ENCODE measurements at places on chromosomes 3 and 15.

DNA sequence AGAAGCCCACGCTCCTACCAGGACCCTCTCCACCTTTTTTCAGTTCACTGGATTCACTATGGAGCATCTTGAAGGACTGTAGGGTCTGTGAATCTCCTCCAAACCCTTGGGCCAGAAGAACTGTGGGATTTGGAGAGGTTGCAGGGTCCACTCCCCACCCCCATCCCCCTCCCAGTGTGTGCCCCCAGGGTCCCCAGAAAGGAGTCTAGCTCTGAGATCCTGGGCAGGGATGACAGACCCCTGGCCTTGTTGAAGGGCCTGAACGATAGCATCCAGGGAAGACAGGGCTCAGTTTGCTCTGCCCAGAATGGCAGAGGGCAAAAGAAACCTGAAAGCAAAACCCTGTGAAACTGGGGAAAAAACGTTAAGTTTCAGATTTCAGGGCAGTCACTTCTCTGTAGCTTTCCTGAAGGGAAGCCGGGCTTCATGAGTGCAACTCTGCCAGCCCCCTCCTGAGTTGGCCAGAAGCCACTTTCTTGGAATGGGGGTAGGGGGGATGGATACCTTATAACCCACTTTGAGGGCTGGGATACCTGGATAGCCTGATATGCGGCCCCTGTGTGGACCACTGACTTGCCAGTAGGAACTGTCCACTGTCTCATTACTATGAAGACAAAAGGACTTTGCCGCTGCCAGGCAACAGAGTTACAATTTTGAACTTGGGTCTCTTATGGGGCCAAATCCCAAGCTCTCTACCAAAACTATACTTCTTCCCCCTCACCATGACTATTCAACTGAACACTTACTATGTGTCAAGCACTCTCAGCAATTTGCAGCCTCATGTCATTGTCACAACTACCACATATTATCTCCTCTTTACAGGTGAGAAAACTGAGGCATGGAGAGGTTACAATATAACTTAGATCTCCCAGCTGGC, 1.6 kb upstream of the CISH start:
- no peak for ATAC-seq

DNA sequence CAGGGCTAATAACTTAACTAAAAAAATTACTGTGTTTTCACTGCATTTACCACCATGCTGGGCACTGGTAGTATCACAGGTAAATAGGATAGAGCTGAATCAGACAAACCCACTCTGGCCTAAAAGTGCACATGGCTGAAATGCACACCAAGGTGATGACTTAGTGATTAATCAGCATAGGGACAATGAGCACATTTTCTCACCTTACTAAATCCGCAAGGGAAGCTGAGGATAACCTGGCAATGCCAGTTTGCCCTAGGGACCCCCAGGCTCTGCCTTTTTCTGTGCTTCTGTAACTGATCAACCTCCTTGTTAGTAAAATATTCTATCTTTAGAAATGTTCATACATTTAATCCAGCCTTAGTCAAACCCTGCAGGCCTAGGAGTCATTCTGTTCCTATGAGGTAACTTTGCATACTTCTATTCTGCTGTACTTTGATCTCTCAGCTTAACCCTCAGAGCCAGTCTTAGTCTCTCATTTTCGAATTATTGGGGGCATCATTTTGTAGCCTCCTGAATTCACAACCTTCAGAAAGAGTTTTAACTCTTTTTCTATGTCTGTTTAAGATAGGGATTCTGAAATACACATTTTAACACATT, 562.9 kb upstream of the KCNMB2 start:
- ATAC-seq, result no peak

DNA sequence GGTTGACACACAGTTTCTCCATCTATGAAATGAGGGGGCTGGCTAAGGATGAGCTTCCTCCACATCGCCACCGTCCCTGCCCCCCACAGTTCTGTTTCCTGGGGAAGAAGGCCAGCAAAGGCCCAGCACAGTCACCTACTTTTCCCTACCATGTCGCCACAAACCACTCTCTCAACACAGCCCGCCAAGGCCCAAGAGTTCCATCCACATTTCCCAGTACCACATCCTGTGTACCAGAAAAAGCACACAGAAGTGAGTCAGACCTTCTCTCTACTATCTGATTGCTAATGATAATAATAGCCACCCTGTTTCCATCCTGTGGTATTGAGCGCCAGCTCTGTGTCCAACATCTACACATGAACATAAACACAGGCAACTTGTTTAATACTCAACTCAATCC, 30.3 kb upstream of the C15orf39 start:
- peak; percentile 20 for ATAC-seq

GRCh38 chr3:169966951-169967915, 626 bp downstream of the SEC62 start:
- ATAC-seq, result peak; percentile 78
